Gastrocnemius medialis (tissue), 4 donors: ENCODE measurements at places on chromosomes 11 and 22. TPM values are rescaled to one million over a fixed set of nuclear protein-coding genes. Genes with fewer than 3 reads are reported as not detected.

Gene RAB36
- total RNA-seq = 0.35 TPM

Gene IGLL1
- not detected for total RNA-seq

Gene JAML
- total RNA-seq = 0.82 TPM

Gene DRD4
- not detected for total RNA-seq

Gene MRGPRE
- not detected for total RNA-seq

Gene CD3G
- total RNA-seq = not detected

Gene LDHAL6A
- not detected for total RNA-seq

Gene PRR33
- total RNA-seq = 2.3 TPM

Gene OR10A5
- total RNA-seq = not detected

Gene PRDM11
- 8.2 TPM for total RNA-seq

Gene OR8G1
- total RNA-seq = not detected

Gene SHANK2
- total RNA-seq = not detected

Gene C11orf91
- not detected for total RNA-seq

Gene SGSM1
- 0.07 TPM for total RNA-seq

Gene SYCE3
- total RNA-seq = not detected

Gene OR2AG2
- not detected for total RNA-seq

Gene USP35
- 5.1 TPM for total RNA-seq

Gene OR56A1
- total RNA-seq = not detected

Gene MOV10L1
- not detected for total RNA-seq

Gene TPBGL
- not detected for total RNA-seq

Gene SLC22A6
- not detected for total RNA-seq

Gene SF3A1
- total RNA-seq = 125 TPM

Gene CHRM1
- total RNA-seq = not detected

Gene FAM83F
- total RNA-seq = 0.02 TPM

Gene SYT12
- total RNA-seq = not detected

Gene SPDYC
- not detected for total RNA-seq

Gene OR10A2
- not detected for total RNA-seq

Gene LRFN4
- 12.1 TPM for total RNA-seq

Gene TUB
- 0.71 TPM for total RNA-seq

Gene SLC15A3
- 6.9 TPM for total RNA-seq

Gene WT1
- not detected for total RNA-seq

Gene DAGLA
- total RNA-seq = 0.58 TPM

Gene MFRP
- not detected for total RNA-seq

Gene ARHGAP8
- not detected for total RNA-seq

Gene MS4A12
- total RNA-seq = not detected

Gene ST13
- total RNA-seq = 122 TPM

Gene OR6A2
- total RNA-seq = not detected

Gene P2RX6
- total RNA-seq = 24.7 TPM

Gene PTPRCAP
- 1.4 TPM for total RNA-seq

Gene FAM118B
- 32.2 TPM for total RNA-seq

Gene CD6
- total RNA-seq = not detected

Gene MS4A6E
- total RNA-seq = not detected

Gene HTR3B
- total RNA-seq = not detected

Gene TRIM29
- 0.95 TPM for total RNA-seq
